ENCODE measurements at places on chromosomes 3 and 15.

DNA sequence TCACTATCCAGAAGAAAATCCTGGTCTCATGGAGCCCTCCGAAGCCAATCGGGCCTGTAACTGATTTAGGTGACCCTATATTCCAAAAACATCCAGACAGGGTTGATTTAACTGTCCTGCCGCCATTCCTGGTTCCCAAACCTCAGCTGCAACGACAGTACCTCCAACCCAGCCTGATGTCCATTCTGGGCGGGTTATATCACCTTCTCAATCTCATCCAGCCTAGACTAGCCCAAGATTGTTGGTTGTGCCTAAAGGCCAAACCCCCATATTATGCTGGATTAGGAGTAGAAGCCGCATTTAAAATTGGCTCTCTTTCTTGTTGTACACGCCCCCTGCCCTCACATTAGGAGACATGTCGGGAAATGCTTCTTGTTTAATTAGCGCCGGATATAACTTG is 36.7 kb downstream of the ZBTB11 start:
- DNase-seq, result no peak

DNA sequence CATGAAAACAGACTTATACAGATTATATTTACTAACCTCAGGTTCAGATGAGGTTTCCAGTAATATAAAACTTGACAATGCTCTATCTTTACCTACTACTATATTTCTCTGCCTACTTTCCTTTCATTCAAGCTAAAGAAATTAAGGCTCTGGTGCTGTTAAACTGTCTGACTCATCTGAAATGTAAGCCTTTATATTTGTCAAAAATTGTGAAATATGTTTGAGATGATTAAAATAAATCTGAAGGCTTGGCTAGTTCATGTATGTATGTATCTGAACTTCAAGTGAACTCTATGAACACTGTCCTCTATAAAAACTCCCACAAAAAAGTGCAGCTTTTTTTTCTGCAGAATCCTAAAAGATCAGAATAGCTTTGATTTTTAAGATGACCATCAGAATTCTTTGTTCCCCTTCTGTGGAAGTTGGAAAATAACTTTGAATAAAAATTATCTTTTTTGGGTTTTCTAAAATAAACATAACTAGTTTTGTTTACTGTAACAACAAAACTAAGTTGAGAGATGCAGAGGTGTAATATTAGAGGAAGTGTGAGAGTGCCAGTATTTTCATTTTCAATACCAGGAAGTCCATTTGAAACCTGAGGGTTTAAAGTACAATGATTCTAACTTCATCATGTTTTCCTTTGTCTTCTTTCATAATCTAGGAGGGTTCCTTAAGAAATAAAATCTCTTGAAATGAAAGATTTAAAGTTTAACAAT is 42.2 kb downstream of the ILDR1 start:
- no peak for DNase-seq

GRCh38 chr3:62805580-62806277 is 69.5 kb downstream of the CADPS start:
- DNase-seq, result no peak

GRCh38 chr3:52046186-52046901 is 10.0 kb downstream of the DUSP7 start:
- DNase-seq, result no peak

GRCh38 chr15:66249605-66250174 is 3.9 kb downstream of the MEGF11 start:
- no peak for DNase-seq

- no peak for DNase-seq
These were observed 184.6 kb downstream of the SYNPR start for GRCh38 chr3:63462732-63463131.

- no peak for DNase-seq
These were observed 1.3 kb upstream of the IL16 start for GRCh38 chr15:81195339-81195864.

Data from stimulated activated CD4-positive, alpha-beta T cell treated with anti-CD3 and anti-CD28 coated beads, Interleukin-15, amount 100 ng/mL, for 48 hours (primary cell).